ENCODE measurements at places on chromosomes 3 and 15.

DNA sequence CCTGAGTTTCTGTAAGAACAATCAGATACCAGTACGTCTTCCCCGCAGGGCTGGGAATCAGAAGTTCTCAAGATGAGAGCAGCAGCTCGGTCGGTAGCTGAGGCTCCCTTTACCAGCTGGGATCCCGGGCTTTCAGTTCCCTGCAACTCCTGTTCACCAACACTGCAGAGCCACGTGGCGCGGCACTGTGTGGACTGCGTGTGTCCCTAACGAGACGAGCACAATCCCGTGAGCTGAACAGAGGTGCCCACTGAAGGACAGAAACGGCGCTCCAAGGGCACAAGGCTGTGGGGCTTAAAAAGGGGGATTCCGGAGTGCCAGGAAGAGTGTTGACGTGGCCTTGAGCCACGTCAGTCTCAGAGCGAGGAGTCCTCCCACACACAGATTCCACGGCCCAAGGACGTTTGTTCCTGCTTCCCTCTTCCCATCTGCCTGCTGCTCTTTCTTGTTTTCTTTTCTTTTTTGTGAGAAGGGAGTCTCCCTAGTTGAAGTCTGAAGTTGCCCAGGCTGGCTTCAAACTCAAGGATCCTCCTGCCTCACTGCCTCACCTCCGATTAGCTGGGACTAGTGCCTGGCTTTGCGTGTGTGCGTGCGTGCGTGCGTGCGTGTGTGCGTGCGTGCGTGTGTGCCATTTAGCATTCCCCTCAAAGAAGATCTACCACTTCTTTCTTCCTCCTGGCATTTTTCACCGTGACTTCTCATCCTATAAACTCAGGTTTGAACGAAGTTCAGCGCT lies 37.1 kb upstream of the RPL35A start:
- DNase-seq: no peak

DNA sequence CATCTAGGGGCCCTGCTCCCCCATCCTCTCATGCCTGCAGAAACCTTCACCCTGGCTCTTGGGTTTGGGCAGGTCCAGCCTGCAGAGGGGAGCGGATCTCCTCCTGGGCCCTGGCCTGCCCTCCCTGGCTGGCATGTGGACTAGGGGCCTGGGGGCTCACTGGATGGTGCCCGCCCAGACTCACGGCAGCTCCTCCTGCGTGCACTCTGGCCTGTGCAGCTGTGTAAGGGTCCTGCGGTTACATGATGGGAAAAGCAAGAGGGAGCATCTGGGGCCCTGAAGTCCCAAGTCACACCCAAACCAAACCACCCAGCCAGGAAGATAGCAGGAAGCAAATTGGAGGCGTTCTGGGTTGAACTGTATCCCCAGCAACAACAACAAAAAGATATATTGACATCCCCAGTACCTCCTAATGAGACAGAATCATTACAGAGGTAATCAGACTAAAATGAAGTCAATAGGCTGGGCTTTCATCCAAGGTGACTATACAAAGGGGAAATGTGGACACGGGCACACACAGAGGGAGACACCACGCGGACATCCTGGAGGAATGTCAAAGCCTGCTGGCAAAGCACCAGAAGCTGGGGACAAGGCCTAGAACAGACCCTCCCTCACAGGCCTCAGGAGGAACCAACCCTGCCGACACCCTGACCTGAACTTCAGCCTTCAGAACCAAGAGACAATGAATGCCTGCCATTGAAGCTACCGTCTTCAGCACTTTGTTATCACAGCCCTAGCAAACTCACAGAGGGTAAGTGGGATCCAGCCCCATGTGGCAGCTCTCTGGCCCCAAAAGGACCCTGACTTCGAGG lies 10.4 kb upstream of the CLK3 start:
- peak; percentile 33 for DNase-seq

GRCh38 chr3:168622795-168623194 lies 527.1 kb upstream of the GOLIM4 start:
- DNase-seq: no peak

DNA sequence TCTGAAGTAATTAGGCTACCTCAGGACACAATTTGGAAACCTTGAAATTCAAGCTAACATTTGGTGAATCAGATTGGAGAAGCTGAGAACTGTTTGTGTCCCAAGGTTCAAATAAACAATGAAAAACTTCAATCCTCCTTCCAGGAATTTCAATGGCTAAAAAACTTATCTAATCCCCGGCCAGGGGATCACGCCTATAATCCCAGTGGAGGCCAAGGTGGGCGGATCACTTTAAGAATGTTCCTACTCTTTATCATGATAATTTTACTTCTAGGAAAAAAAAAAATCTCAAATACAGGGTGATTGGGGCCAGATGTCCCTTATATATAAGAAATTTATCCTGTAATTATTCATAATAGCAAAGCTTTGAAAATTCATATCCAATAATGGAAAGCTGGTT lies 139.0 kb downstream of the CPNE4 start:
- DNase-seq: no peak

GRCh38 chr3:106381939-106382335 lies 513.1 kb upstream of the CBLB start:
- peak; percentile 26 for DNase-seq

DNA sequence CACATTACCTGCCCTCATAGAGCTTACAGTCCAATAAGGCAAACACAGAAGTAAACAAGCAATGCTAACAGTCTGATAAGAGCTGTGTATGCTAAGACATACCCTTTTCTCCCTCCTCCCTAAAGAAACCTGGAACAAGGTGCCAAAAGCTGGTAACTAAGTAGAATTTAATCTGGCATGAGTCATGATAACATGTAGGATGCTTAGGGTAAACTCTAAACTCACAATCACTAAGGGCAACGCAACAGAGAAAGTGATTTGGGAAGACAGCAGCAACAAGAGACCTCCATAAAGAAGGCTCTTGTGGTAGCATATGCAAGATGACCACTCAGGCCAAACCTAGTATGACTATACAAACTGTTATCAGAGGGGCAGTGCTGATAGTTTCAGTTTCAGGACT lies 55.5 kb downstream of the MYO1E start:
- DNase-seq: no peak

DNA sequence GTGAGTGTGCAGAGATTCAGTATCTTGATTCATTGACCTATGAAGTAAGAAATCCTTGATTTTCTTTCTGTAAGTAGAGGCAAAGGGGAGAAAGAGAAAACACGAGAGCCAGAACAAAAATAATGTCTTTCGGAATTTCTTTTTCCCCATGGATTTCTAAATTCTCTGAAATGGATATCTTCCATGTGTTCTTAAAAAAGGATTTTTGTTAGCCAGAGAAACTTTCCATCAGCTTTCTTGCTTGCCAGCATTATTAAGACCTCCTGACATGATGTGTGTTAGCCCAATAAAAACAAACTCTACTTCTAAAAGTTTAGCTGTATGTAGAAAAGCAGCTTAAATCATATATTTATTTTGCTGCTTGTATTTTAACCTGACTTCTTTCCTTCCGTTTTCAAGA lies 122.3 kb upstream of the AADACL2 start:
- DNase-seq: no peak

DNA sequence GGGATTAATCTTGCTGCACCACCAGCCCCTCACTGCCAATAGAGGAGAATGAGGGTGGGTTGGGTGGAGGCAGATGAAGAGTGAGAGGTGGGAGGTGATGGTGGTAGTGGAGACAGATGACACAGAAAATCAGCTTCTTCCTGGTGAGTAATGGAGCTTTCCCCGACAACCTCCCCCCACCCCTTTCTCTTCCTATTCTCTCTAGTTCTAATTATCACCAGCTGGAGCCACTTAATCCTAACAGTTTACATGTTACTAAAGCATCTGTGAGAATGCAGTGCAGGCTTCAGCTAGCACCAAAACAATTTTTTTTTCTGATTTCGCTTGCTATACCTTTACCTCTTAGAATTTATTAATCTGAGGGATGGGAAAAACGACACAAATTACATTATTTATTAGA lies 116.1 kb upstream of the DNAJC19 start:
- no peak for DNase-seq

- no peak for DNase-seq
These were observed 129.4 kb downstream of the CACNA2D3 start for GRCh38 chr3:54251705-54252104.

DNA sequence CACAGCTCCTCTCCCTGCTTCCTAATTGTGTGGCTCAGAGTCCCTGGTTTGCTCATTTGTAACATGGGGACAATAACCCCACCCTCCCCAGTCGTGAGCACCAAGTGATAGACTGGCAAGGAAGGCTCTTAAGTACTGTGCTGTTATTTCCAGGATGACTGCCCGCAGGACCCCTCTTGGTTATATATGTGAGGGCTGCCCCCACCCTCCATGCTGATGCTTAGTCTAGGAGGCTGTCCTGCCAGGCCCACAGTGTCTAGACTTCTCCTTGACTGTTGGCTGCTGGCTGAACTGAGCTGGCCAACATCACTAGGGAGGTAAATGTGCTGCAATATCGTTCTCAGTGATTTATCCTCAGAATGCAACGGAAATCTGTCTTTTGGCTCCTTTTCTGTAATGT lies 45.1 kb downstream of the RAB11A start:
- DNase-seq: no peak

DNA sequence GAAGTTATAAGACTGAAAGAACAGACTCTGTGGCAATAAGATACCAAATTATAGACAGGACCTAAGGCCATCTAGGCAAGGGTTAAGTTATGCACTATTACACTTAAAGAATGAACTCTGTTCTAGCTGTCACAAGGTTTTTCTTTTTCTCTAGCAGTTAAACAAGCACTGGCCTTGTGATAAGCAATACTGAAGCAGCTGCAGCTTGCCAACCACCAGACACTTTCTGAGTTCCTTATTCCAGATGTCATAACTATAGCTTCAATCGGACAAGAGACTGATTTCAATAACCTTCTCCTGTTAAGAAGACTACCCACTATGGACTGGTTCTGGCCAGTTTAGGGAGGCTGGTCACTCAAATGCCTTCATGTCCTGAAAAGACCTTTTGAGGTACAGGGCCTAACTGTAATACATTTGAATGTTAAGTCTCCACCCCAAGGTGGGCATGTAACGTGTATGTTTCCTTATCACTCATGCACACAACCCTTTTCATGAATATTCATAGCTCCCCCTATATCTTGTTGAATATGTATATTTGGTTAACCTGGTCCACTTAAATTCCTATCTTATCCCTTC lies 85.8 kb downstream of the CFAP20DC start:
- no peak for DNase-seq

- no peak for DNase-seq
These were observed 167.3 kb downstream of the BCHE start for GRCh38 chr3:165669967-165670366.

- no peak for DNase-seq
These were observed 37.3 kb upstream of the IGF1R start for GRCh38 chr15:98610991-98611390.

GRCh38 chr3:13677272-13677671 lies 128.3 kb downstream of the FBLN2 start:
- DNase-seq: no peak

DNA sequence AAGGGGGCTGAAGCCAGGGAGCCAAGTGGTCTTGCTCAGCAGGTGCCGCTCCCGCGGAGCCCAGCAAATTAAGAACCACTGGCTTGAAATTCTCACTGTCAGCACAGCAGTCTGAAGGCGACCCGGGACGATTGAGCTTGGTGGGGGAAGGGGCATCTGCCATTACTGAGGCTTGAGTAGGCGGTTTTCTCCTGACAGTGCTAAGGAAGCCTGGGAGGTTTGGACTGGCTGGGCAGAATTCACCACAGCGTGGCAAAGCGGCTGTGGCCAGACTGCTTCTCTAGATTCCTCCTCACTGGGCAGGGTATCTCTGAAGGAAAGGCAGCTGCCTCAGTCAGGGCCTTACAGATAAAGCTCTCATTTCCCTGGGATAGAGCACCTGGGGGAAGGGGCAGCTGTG lies 57.0 kb upstream of the GPR149 start:
- no peak for DNase-seq

DNA sequence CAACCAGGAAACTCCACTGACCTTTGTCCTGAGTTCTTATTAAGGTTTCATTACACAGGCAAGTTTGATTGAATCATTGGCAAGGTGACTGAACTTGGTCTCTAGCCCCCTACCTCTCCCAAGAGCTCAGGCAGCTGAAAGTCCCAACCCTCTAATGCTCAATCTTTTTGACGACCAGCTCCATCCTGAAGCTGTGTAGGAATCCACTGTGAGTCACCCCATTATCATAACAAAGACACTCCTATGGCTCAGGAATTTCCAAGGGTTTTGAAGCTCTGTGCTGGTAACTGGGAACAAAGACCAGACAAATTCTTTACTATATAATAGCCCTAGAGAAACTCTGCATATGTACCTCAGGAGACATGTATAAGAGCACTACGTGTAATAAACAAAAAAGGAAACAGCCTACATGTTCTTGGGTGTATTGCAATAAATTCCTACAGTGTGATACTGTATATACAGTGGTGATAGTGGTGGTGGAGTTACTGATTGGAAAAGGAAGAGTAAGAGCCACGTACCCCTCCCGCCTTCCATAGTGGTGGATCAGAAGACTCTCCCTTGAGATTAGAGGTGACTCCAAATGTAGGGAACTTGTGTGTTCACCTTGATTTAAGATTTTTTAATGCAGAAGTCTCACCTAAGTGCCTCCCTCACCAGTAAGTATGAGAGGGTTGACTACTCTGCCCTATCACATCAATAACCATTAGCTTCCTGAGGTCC lies 116.6 kb downstream of the ST8SIA2 start:
- no peak for DNase-seq

GRCh38 chr3:66227915-66228314 lies 7.1 kb downstream of the SLC25A26 start:
- no peak for DNase-seq

DNA sequence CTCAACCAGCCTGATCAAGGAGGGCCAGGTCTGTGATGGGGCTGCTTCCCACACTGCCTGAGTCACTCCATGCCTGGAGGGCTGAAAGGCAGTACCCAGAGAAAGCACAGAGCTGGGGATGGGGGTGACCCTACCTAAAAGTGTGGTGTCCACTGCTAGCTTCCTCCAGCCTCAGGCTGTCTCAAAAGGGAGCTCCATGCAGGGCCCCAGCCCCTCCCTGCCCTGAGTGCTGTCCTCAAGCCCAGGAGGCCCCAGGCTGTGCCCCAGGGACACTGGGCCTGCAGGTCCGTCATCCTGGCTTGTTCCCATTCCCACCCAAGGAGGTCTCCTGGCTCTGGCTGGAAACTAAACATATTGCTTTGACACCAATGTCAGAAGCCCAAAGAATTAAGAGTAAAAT lies 56.8 kb downstream of the ZNF445 start:
- no peak for DNase-seq

DNA sequence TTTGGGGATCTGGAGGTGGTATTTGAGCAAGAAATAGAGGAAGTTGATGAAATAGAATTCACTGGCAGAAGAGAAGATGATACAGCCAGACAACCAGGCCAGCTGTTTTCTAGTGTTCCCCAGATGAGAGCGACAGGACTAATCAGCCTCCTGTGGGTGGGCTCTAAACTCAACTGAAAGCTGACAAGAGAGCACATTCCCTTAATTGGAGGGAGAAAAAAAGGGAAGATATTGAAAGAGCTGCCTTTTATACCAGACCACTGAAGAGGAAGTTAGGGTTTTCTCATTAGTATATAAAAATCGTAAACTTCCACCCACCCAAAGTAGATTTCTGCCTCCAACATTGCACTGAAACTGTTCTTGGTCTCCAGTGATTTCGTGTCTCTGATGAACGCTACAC lies 6.5 kb upstream of the TM4SF19 start:
- no peak for DNase-seq

Measured in NCI-H774 (cell line).